Cerebellar cortex (tissue), 1 donor: ENCODE measurements at places on chromosomes 6 and 20.

- DNase-seq: no peak
These were observed 172.0 kb downstream of the ZDHHC14 start for GRCh38 chr6:157552820-157553485.

GRCh38 chr6:75775219-75775618, 26.2 kb downstream of the MYO6 start:
- DNase-seq: peak; percentile 23

DNA sequence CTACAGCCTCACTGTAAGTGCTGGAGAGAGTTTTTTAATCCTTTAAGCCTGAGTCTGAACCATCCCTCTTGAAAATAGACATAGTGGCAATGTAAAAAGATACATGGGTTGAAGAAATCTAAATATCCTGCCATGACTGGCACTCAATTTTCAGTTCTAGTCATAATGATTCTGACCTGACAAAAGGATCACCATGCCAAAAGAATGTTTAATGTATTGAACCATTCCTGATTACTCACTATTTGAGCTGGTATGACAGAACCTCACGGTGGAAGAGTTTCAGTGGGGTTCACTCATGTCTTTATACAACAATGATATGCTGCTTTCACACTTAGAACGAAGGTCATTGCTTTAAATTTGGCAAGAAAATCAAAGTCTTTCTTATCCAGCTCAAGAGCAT, 93.4 kb downstream of the HIVEP2 start:
- DNase-seq: no peak

DNA sequence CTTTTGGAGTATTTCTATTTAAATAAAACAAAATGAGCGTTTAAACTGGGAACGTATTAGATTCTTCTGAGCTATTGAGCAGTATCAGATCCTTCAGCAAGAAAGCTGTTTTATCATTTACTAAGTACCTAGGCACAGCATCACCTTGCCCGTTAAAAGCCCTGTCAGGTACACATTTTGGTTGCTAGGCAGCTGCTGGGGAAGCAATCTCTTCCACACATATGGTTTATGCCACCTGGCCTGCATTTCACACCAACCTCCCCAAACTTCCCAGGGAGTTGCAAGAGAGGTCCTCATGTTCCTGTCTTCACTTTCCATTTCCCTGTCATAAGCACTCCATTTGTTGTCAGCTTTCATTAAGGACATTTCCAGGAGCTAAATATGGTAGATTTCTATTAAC, 400.1 kb downstream of the PLCB1 start:
- peak; percentile 35 for DNase-seq

- DNase-seq: no peak
These were observed 195.7 kb upstream of the SASH1 start for GRCh38 chr6:148146717-148147462.

- DNase-seq: peak; percentile 89
These were observed at the start of gene HLA-B for GRCh38 chr6:31356946-31357466. TSS of gene HLA-B (minus strand) at chr6:31357179. CDS start at chr6:31357158, 21 bp downstream.

DNA sequence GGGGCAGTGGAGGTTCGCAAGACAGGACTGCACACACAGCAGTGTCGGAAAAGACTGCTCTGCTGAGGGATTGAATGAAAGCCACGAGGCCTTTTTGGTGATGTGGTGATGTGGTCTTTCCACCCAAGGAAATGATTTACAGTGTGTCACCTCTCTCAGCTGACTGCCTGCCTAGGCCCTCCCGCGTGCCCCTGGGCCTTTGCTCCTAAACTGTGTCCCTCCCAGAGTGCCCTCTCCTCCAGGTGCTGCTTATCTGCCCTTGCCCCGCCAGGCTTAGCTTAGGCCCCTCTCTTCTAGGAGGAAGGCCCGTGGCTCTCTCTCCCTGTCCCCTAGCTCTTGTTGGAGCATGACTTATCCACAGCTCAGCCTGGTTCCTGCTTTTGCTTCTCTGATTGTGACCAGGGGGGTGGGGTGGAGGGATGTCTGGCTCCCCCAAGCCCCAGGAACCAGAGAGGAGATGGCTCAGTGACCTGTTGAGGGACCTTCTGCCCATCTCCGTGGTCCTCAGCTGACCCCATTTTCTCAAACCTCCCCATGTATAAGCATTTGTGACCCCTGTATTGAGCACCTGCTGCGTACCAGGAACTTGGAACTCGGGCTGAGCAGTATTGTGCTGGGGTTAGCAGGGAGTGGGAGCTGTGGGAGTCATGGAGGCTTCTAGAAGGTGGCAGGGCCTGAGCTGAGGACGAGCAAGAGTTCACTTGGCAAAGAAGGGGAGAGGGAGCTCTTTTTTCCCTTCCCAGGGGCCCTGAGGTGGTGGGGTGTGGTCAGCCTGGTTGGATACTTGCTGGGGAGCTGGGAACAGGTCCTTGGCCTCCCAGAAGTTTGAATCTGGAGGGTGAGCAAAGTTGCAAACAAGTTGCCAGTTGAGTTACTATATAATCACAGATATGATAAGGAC, 2.2 kb downstream of the SRC start:
- DNase-seq: no peak

GRCh38 chr20:44188752-44189151, 1.8 kb upstream of the JPH2 start:
- no peak for DNase-seq

GRCh38 chr6:148888856-148889255, 142.0 kb downstream of the UST start:
- DNase-seq: no peak

DNA sequence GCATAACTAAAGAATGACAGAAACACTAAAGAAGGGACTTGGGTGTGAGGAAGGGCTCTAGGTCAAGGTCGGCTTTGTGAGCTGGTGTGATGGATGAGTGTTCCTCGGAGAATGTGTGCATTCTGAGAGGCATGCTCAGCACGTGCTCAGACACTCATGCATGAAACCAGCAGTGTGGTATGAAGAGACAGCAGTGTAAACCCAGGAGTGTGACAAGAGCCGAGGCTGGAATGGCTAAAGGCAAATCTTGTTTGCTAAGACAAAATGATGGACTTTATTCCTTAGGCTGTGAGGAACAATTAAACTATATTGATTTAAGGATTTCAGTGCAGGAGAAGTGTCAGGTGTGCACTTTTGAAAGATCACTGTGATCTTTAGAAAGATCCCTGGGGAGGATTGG, 107.4 kb upstream of the MAP7 start:
- DNase-seq: no peak

DNA sequence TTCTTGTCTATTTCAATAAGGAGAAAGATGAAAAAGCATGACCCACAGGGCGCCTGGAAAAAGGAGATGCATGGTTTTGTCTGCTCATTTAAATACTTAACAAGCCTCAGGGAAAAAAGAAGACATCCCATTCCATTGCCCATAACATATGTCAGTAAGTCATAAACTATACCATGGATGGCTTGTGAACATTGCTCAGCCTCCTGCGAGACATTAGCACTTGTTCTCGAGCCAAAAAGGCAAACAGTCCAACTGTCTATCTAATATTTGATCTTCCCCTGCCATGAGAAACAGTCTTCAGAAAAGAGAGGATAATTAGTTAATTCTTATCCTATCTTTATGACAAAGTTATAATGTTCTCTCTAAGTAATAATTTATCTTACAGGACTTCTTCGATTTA, 527.4 kb downstream of the HACE1 start:
- DNase-seq: peak; percentile 33

GRCh38 chr6:36098920-36099647, 31.2 kb upstream of the MAPK13 start:
- no peak for DNase-seq

DNA sequence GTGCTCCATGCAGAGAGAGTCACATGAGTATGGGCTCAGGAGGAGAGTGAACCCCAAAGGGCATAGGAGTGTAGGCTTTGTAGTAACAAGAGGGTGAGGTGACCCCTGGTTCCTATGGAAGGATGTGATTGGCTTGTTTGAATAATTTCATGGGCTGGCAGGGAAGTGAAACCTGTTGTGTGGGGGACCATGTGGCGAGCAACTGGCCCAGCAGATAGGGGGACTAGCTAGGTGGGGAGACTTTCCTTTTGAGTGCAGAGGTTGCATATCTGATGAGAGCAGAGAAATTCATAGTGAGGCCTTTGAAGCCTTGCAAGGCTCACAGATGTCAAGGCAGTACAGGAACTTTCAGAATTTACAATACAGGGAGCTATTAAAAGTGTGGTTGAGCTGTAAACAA, 247.9 kb upstream of the SLC35B3 start:
- DNase-seq: no peak

GRCh38 chr20:25378884-25379733, 11.5 kb downstream of the ABHD12 start:
- no peak for DNase-seq

DNA sequence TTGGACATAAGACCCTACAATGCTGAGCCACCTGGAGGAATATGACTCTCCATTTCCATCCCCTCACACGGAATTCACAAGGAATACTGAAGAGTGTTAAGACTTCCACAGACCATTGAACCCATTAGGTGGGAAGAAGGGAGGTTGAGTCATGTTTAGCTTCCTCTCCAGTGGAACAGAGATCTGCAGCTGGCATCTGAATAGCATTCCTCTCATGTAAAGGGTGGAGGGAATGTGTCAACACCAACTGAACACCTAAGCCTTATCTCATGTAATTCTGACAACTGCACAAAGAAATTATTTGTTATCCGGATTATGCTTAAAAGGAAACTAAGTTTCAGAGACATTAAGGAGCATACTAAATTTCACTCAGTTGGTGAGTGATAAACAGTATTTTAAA, 705.9 kb downstream of the MAFB start:
- no peak for DNase-seq

- no peak for DNase-seq
These were observed 95.6 kb downstream of the SCML4 start for GRCh38 chr6:107728564-107728897.

- DNase-seq: no peak
These were observed 15.1 kb downstream of the E2F3 start for GRCh38 chr6:20416567-20417345.

GRCh38 chr6:54099225-54099624, 12.0 kb upstream of the MLIP start:
- DNase-seq: no peak

DNA sequence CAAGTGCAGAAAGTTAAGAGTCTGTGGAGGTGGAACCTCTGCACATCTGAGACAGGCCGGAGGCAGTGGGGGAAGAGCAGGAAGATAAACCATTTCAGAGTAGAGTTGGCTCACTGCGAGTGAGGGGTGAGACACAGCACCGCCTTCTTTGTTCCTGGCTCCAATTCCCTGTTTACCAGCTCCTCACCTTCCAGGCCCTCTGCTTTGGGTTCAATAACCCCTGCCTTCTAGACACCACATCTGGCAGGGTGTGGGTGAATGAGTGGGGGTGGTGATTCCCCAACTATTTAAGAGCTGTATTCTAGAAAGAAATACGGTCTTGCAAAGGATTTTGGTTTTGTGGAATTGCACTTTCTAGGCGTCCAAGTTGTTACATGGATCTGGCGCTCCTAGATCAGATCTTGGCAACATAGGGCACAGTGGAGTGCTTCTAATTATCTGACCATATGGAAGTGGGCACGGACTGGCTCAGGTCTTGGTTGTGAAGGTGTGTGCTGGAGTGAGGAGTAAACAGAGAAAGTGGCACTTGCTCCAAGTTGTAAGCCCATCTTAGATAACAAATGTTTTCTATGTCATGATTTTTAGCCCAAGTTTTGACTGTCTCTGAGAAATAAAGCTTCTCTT, 141.6 kb upstream of the NRN1 start:
- peak; percentile 51 for DNase-seq

DNA sequence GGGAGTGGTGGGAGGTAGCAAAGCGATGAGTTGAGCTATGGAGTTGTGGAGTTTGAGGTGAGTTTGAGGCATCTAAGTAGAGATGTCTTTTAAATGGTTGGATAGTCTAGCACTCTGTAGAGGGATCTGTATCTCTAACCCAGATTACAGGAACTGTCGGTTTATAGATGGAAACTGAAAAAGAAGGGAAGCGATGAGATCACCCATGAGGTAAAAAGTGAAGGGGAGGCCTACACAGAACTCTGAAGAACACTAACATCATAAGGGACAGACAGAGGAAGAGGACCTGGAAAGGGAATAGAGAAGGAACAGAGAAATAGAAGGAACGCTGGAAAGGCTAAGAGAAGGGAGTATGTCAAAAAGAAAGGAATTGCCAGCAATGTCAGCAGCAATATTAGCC, 2.5 kb downstream of the HINT3 start:
- no peak for DNase-seq

- no peak for DNase-seq
These were observed 46.5 kb upstream of the PLCB4 start for GRCh38 chr20:9022376-9022775.

DNA sequence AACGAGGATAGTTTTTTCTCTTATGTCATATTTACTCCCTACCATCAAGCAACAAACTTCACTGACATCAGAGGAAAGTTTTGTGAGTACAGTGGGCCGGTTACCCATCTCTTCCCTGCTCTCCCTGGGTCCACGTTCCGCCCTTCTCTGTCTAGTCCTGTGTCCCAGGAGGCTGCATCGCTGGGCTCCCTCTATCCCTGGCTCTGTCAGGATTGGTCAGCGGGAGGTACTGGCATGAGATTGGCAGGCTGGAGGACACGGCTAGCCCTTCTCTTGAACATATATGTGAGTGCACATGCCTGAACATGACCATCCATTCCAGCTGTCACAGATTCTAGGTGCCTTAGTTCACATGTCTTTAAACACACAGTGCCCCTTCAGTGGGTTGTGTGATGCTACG, 30.3 kb upstream of the TMEM181 start:
- DNase-seq: no peak

- no peak for DNase-seq
These were observed 89.9 kb downstream of the PLCB1 start for GRCh38 chr20:8221887-8222419.

DNA sequence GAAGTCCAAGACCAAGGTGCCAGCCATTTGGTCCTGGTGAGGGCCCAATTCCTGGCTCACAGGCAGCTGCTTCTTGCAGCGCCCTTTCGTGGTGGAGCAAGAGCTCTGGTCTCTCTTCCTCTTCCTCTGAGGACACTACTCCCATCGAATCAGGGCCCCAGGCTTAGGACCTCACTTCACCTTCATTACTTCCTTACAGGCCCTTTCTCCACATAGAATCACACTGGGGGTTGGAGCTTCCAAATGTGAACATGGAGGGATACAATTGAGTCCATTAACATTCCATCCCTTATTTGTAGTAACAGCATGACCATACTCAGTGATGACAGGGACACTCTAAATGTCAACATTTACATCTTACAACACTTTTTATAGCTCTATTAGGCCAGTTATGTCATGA, 2.3 kb downstream of the RAMACL start:
- no peak for DNase-seq
